ENCODE measurements at places on chromosomes 2 and 18.

DNA sequence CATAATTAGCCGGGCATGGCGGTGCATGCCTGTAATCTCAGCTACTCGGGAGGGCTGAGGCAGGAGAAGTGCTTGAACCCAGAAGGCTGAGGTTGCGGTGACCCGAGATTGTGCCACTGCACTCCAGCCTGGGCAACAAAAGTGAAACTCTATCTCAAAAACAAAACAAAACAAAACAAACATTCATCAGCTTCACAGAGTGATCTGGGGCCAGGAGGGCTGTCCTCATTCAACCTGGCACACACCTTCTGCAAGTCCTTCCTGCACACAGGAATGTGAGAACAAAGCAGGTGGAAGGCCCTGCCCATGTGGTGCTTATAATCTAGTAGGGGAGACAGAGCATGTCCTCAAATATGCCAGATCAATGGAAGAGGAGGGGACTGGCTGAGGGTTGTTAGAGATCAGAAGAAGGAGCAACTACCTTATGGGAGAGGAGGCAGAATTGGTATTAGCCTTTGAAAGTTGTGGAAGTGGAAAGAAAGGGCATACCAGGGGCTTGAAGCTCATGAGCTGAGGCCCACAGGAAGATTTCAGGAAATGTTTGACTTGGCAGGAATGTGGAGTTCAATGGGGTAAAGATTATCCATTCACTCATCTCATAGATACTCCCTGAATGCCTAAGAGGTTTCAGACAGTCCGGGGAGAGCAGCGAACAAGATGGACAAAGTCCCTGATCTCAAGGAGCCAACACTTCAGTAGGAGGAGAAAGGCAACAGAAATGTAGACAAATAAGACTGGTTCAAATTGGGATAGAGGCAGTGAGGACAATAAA lies 155.3 kb upstream of the SIX3 start:
- DNase-seq = no peak

DNA sequence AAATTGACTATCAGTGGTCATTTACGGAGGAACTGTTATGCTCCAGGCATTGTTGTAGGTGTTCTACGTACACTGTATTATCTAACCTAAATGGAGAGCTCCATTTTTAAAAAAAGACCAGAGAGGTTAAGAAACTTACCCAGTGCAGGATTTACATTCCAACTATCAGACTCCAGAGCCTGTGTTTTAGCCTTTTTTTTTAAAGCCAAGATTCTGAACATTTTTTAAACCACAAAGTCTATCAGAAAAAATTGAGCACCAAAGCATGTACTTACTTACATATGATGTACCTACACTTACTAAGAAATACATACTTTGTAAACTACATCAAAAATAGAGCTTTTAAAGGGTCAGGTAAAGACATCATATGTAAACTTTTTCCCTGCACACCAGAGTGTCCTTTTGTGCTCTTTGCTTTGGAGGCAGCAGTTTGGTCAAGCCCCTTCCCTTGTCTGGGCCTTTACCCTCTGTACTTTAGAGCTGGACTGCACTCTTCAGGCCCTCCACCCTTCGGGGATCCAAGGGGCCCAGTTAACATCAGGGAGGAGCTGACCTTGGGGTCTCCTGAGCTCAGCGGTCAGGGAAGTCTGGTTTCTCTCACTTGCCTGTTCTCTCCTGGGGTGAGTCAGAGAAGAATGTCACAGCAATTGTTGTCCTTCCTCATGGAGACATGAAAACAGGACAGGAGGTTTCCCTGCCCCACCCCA lies 58.4 kb downstream of the ITGB1BP1 start:
- no peak for DNase-seq

DNA sequence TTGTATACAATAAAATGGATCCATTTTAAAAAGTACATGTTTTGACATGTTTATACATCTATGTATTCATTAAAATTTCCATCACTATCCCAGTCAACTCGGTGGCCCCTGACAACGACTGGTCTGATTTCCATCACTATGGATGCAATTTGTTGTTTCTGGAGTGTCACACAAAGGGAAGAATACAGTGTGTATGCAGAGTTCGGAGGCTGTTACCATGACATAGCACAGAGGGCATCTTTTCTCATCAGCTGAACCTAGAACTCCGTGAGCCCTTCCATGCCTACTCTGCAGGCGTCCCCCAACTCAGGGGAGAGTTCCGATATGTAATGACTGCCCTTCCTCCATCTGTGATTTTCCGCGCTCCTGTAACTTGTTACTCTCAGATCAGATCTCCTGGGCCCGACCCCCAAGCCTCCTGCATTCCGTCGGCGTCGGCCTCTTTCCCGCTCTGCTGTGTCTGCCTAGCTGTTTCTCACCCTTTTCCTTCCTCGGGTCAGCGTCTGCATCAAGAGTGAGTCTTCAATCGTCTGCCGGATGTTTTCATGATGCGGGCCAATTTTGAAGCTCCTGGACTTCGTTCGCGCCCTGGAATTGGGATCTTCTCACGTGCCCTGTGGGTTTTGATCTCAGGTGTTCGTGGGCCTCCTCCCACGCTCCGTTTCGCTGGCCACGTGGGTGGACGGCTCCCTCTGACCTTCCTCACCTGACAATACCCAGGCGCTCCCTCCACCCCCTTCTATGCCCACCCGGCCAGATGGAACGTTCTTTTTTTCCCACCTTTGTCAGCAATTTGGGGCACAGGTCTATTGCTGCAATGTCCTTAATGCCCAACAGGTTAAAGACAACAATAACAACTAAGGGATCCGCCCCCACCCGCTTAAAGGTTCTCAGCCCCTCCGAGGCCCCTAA lies 161.0 kb downstream of the TWIST2 start:
- DNase-seq = no peak

DNA sequence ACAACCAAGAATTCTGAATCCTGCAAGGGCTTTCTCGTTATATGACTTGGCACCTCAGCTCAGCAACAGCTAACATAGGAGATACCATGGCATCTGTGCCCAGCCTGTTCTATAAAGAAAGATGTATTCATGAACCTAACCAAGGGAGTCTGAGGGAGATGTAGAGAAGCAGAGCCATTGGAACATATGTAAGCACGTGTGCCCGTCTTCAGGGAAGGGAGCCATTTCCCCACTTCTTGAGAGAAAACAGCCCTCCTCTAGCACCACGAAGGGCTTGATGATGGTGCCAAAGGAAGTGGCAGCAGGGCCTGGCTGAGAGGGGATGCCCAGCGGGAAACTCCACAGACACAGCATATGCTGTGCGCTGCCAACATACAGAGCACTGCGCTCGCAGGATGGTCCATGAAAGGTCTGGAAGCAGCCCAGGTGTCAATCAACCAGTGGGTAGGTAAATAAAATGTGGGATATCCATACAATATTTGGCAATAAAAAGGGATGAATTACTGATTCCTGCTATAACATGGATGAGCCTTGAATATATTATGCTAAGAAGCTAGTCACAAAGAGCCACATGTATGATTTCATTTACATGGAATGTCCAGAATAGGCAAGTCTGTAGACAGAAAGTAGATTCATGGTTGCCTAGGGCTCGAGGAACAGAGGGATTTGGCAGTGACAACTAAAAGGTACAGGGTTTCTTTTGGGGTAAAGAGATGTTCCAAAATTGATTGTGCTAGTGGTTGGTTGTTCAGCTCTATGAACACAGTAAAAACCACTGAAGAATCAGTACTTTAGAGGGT lies 16.1 kb downstream of the TMEM247 start:
- no peak for DNase-seq

DNA sequence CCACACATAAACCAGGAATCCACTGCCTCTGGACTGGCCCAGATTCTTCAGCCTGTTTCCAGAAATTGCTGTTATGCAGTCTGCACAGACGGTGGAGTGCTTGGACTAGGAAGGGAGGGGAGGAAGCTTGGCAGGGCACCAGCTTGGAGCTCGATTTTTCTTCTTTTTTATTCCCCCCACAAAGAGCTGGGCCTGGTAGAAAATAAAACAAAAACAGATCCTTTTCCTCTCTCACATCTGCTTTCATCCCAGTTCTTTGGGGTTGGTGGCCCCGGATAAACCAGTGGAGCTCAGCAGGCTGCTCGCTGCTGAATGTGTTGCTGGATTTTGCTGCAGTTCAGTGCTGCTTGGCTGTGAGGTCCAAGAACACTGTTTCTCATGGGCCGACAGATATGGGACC lies 16.0 kb downstream of the LRRTM1 start:
- DNase-seq = no peak

DNA sequence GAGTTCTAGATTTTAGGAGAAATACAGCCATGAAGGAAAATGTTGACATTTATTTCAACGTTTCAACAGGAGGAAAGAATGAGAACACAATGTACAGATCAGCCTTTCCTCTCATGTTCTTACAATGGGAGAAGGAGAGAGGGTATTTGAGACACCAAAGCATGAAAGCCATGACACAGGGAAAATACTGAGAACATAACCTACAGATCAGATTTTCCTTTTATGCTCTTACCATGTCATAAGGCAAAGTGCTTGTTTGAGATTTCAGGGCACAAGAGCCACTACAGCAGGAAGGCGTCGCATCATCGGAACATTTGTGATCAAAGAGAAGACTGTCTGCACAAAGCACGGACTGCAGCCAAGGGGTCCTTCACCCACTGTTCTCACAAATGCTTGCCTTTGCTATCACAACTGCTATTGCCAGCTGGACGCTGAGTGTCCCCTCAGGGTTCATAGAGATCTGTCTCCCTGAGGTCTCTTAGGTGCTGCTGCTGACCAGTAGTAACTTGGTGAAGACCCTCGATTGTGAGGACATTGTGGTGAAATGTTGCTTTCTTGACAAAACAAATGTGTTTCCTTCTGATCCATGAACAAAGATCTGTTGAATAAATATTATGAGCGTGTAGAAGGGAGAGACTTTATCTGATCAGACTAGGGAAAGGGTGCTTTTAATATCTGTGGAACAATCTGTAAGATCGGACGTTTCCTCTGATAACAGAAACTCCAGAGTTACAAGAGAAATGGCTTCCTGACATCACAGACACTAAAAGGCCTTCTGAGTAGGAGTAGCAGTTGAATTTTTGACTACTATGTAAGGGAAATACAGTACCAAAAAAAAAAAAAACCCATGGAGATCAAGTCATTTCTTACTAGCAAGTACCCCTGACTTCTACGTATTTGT lies 6.4 kb upstream of the IL1RL1 start:
- DNase-seq = no peak

- DNase-seq = no peak
Observed at GRCh38 chr2:149002891-149003740, 35.4 kb upstream of the LYPD6B start.

DNA sequence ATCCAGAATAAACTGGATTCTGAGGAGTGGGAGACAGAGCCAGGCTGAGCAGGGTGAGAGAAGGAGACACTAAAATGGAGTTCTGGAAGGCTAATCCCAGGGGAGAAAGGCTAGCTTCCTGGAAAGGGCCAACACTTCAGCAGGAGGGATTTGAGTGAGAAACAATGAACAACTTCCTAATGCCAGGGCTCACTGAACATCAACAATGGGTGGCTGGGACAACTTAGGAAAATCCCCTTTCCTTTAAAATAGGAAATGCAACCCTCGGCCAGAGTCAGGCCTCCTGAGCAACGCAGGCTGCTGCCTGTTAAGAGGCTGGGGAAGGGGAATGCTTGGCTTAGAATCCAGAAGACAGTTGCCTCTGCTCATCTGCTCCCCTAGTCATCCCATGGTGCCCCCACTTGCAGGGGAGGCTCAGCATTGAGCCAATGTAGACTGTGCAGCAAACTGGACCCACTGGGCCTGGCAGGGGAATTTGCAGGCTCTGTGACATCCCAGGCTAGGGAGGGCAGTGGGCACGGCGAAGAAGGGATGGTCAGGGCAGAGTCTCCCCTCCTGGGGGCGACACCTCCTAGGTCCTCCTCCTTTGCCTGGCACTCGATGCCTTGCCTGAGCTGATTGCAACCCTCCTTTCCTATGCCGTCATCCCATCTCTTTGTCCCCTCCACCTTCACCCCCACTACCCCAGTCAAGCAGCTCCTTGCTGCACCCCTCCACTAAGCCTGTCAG lies 182.5 kb downstream of the TNS1 start:
- DNase-seq = no peak

- no peak for DNase-seq
Observed at GRCh38 chr2:73337828-73338227, 44.5 kb upstream of the EGR4 start.

GRCh38 chr2:129712676-129712985 lies 266.8 kb upstream of the RAB6C start:
- DNase-seq = no peak

GRCh38 chr18:21330122-21330701 lies 88.2 kb downstream of the GREB1L start:
- no peak for DNase-seq

GRCh38 chr18:73638709-73639108 lies 508.9 kb downstream of the FBXO15 start:
- no peak for DNase-seq

DNA sequence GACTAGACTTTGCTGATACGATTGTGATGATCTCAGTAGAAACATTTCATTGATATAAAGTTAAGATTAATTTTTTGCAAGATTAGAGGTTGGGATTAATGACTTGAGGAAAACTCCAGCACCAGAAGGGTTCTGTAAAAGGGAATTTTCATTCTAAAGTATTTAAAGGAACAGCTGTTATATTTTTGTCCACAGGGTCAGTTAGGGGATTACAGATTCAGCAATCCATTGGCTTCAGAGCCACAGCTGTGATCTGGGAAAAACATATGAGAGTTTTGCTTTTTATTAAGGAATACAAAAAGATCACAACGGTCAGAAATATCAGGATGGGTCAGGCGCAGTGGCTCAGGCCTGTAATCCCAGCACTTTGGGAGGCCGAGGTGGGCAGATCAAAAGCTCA lies 19.6 kb upstream of the REV1 start:
- no peak for DNase-seq

DNA sequence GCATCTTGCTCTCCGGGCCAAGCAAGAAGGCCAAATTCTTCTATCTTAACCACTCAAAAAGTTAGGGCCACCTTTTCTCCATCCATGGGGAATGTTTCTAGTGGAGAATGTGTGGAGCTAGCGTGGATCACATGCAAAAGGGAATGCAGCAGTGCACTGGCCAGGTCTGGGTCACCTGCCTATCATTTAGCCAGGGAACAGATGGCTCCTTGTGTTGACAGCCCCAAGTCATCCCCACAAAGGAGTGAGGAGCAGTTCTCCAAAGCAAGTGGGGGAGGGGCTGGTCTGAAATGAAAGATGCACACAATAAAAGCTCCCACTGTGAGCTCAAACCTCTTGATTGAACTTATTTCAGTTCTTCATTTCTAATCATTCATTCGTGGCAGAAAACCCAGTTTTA lies 19.1 kb downstream of the EPB41L3 start:
- DNase-seq = no peak

GRCh38 chr18:41643427-41643826 lies 311.6 kb upstream of the PIK3C3 start:
- no peak for DNase-seq

- no peak for DNase-seq
Observed at GRCh38 chr2:238502956-238503791, 76.4 kb downstream of the ASB1 start.

- DNase-seq = no peak
Observed at GRCh38 chr2:152097801-152098495, 896 bp downstream of the CACNB4 start.

GRCh38 chr2:208584378-208584985 lies 177.9 kb downstream of the PTH2R start:
- DNase-seq = no peak

GRCh38 chr2:176763851-176764404 lies 448.7 kb upstream of the HNRNPA3 start:
- no peak for DNase-seq

Measured in SIG-M5 (cell line).